ENCODE measurements at places on chromosomes 1 and 21.
A peak's percentile ranks its signal among the peaks of the same experiment; 100 is the strongest.

GRCh38 chr1:160438317-160438918, 38.1 kb downstream of the VANGL2 start:
- no peak for DNase-seq

GRCh38 chr1:54781023-54781723, 16.9 kb upstream of the PARS2 start:
- no peak for DNase-seq

DNA sequence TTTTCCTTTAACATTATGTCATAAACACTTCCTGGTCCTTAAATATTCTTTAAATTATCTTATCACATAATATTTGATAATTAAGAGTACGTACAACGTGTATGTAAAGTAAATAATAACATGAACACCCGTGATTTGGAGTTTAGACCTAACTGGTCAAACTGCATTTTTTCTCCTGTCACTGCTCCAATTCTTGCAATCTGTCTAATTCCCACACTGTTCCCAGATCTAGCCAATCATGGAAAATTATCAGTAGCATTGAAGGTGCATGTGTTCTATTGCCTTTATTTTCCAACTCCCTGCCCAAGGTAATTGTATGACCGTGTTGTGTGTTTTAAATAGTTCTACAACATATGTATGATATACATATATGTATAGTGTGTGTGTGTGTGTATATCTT, 2.1 kb upstream of the PM20D1 start:
- DNase-seq = no peak

GRCh38 chr1:47984175-47984789, 12.9 kb downstream of the TRABD2B start:
- no peak for DNase-seq

- no peak for DNase-seq
Measured at GRCh38 chr21:35223480-35224156, 174.5 kb upstream of the RUNX1 start.

DNA sequence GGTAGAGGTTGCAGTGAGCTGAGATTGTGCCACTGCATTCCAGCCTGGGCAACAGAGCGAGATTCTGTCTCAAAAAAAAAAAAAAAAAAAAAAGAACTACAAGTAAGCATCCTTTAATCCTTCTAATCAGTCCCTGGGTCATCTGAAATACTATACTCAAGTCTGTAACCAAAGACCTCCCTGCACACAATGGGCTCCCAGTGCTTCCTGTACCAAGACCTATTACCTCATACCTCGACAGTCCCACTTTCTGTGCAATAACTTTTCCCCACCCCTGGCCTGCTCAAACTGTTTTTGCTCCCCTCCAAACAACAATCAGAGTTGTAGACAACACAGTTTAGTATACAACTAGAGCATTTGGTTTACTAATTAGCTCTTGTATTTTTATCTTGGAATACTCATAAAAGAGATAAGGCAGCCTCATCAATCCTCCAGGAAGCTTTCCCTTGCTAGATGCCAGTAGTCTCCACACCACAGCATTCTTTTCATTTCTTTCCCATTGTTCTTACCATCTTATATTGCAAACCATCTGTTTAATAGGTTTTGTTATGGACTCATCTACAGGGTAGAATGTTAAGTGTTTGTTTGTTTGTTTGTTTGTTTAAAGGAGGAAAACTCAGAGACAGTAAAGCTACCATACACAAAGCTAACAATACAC, 19.2 kb upstream of the RLF start:
- no peak for DNase-seq

DNA sequence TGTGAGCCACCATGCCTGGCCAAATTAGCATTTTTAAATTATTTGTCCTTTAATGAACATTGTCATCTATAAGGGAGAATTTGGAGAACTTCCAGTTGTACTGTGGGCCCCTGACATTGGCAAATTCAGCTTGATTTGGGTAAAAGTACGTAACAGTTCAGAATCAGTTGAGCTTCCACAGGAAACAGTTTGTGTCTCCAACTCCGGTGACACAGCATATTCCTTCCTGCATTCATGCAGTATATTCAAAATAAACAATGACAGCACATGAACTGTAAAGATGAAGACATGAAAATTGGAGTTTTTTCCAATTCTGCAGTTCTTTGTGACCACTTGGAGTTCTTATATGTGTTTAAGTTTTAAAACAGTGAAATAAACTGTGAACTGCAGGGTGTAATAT, 28.2 kb downstream of the RNF220 start:
- DNase-seq = peak; percentile 37

GRCh38 chr1:41704196-41704595, 214.5 kb downstream of the HIVEP3 start:
- no peak for DNase-seq

- peak; percentile 27 for DNase-seq
Measured at GRCh38 chr1:165073185-165074007, 283.1 kb downstream of the LMX1A start.

- no peak for DNase-seq
Measured at GRCh38 chr1:11881749-11882441, 23.1 kb upstream of the NPPB start.

- no peak for DNase-seq
Measured at GRCh38 chr1:173276922-173277800, 70.0 kb upstream of the TNFSF4 start.

DNA sequence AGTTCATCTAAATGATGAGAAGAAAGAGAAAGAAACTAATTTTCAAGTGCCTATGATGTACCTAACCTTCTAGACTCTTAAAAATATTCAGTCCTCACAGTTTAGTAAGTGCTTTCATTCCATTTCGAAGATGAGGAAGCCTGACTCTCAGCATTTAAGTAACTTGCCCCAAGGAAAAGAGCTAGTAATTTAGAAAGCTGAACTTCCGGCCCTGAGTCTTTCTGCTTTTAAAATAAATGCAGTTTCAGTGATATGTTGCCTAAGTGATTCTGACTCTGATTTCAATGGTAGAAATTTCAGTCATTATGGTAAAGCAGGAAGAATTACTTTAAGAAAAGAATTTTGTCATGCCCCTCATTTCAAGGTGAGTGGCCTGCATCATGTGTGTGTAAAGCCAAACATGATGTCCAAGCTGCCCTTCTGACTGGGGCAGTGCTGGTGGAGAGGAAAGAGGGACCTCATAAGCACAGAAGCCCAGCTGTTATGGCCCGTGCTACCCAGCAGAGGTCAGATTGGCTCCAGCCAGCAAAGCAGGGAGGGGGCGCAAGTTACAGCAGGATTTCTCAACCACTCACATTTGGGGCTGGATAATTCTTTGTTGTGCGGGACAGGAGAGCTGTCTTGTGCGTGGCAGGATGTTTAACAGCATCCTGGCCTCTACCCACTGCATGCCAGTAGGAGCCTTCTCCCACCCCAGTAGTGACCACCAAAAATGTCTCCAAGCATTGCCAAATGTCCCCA, 10.7 kb downstream of the ATP1A4 start:
- peak; percentile 31 for DNase-seq

DNA sequence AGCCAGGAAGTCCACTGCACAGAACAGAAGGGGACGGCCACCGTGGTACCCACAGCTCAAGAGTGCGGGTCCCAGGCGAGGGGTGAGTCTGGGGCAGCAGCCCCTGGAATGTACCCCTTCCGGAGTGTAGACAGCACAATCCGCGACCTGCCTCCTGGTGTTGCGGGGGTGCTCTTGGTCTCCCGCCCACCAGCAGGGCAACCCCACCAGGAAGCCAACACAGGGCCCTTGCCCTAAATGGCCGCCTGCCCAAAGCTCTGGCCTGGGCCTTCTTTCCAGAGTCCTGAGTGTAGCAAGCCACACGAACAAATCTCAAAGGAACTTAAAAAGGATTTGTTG, 1.1 kb upstream of the SLC19A1 start:
- no peak for DNase-seq

DNA sequence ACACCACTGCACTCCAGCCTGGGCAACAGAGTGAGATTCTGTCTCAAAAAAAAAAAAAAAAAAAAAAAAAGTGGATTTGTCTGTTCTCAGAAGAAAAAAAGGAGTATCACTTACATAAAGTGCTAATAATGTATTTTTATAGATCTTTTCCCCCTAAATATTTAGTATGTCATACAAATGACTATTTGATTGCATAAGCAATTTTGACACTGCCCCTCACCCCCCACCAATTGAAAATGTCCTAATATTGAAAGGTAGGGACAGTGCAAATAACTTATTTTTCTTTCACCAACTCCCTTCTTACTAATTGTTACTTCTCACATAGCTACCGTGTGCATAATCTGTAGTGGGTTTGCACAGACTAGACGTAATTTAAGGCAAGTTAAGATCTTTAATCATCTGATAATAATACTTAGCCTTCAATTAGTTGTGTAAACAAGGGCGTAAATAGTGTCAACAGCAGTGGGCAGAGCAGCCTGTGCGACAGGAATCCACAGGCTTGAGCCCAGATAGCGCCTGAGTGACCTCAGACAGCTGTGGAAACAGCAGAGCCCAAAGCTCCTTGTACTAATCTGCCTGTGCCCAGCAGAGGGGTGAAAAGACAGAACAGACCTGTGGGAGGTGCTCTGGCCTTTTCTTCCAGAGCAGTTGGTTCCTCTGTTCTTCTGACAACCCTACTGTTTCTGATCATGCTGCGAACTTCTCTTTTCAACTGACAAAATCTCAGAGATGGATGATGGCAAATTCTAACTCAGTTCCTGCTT, 4.5 kb upstream of the IER5 start:
- DNase-seq = peak; percentile 88

DNA sequence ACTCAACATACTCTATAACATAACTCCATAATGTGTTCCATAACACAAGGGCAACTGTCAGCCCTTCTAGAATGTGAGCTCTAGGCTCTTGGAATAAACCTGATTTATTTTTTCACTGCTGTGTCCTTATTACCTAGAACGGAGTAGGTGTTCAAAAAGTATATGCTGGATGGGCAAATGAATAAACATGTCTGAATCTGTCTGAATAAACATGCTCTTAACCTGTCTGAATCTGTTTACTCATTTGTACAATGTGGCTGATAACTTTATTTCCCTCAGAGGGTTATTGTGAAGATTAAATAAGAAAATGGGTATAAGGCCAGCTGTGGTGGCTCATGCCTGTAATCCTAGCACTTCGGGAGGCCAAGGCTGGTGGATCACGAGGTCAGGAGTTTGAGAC, 42.3 kb downstream of the AZIN2 start:
- no peak for DNase-seq

DNA sequence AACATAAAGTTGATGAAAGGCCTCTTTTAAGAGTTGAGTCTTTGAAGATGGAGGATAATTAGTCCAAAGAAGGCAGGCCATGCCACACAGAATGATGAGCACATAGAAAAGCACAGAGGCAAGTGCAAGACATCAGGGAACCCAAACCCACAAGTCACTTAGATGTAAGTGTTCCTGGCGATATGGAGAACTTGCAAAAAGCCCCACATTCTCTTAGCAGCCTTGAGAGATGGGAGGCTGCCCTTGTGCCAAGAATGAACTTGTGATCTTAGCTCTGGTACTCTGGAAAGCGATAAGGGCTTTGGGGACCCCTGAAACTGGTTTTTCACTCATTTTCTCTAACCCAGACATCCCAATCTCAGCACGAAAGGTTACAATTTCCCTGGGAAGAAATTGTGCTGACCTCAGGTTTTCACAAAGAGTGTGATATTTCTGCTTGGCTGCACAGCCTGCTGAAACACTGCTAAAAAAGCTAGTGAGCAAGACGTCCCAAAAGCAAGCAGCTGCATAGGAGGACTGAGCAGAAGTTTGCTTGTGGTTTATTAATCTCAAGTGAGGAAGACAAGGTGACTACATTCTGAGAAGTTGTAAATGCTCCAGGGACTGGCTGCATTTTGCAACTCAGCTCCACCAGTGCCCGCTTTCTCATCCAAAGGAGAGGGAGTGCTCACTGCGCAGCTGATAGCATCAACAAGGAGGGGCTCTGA, 496.9 kb upstream of the CAMK1G start:
- no peak for DNase-seq

DNA sequence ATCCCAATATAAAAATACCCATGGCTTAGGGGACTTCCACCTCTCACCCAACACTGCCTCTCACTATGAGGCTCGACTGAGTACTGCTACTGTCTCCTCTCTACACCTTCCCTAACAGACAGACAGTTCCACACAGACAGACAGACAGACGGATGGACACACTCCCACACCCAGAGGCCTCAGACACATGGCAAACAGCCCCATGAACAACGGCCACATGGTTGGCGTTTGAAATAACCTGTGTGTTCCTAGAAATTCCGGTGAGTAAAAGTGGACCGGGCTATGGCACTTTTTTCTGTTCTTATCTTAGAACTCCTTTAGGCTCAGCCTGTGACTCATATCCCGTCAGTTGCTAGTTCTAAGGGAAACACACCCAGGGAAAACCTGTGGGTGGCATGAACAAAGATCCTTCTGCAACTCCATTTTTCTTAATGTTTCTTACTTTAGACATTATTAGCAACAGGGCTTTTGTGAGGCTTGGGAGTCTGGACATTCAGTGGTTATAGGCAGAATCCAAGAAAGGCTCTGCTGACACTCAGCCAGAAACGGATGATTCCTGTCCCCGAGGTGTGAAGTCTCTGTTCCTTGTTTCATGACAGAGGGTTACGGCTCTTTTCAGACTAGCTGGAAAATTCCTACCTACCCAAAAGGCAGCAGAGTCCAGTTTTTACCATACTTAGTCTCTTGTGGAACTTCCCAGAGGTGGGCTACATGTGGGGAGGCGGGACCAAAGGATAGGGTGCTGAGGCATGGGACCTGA, 90.5 kb upstream of the TLR5 start:
- peak; percentile 42 for DNase-seq

DNA sequence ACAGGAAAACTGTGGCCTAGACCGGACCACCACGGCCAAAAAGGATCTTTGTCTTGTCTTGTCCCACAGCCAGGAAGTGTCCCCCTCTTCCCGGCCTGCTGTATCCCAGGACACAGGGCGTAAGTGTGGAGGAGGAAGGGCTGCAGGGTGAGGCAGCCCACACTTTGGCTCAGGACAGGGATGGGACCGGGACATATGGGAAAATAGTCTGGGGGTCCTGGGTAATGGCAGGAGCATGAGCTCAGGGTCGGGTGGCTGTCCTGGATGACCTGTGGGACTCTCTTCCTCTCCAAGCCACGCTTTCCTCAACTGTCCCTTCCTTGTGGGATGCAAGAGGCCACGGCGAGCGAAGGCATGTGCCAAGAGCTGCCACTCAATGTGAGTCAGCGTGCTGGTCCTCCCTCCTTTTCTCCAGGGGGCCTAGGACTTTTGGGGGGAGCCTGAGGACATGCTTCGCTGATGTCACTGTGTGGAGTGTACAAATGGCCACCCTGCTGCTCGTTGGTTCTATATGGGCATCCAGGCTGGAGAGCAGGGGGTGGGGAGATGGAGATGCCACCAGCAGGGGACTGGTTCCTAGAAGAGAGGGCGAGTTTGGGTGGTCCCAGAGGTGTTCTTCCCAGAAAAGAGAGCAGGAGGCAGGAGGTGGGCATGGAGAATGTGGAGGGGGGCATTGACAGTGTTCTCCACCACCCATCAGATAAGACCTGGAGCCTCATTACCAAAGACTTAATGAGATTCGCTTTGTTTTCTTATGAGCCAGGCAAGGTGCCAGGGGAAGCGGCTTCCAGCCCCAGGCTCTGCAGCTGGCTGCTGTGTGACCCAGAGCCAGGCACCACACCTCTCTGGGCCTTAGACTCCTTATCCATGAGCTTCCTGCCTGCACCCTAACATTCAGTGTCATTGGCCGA, 11.5 kb upstream of the PADI1 start:
- DNase-seq = no peak

GRCh38 chr21:28540514-28540913, 452.2 kb downstream of the LTN1 start:
- no peak for DNase-seq

Measured in inflammatory macrophage (primary cell).